IPS-NIHi11 (cell line): ENCODE measurements at places on chromosomes 5 and 9.
A peak's percentile ranks its signal among the peaks of the same experiment; 100 is the strongest.

DNA sequence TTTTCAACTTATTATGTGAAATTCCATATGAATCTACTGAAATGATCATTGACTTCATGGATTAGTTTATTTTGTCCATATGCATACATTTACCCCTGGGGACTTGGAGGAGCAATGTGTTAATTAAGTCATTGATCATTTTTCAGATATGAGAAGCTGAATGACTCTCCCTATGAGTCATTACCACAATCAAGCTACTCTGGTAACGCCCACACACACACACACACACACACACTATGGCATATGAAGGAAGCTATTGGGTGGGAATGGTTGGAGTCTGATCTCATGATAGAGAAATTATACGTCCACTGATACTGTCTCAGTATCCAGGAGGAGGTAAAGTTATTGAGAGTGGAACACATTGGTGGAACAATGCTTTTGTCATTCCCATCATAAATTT lies 528.9 kb downstream of the AGTPBP1 start:
- DNase-seq: no peak

DNA sequence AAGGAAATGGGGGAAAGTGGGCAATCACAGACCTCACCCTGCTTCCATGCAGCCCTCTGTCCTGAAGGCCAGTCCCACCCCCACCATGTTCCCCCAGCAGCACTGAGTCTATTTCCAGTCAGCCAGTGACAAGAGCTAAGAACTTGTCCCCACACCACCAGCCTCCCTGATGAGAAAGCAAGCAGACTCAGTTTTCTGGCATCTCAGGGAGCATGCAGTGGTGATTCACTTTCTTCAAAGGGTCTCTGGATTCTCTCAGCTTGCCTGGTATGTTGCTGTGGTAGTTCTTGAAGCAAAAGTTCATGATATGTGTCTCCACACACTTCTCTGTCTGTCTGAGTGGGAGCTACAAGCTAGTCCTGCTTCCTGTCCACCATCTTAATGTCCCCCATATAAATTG lies 799.9 kb upstream of the TYRP1 start:
- DNase-seq: no peak

DNA sequence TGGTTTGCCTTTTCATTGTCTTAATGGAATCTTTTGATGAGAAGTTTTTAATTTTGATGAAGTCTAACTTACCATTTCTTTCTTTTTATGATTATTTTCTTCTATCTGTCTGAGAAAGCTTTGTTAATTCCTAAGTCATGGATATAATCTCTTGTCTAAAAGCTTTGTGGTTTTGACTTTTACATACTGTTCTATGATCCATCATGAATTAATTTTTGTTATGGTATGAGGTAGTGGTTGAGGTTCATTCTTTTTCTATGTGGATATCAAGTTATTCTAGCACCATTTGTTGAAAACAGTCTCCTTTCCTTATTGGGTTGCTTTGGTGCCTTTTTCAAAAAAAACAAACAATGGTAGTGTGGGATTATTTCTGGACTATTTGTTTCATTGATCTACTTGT lies 20.4 kb downstream of the FBXO10 start:
- no peak for DNase-seq

- peak; percentile 84 for DNase-seq
These were observed 5.1 kb downstream of the RGS14 start for GRCh38 chr5:177362610-177363507.

- peak; percentile 40 for DNase-seq
These were observed 203.0 kb downstream of the ATPSCKMT start for GRCh38 chr5:10046676-10047075.

GRCh38 chr9:16172796-16173195 lies 620.0 kb downstream of the CCDC171 start:
- no peak for DNase-seq

DNA sequence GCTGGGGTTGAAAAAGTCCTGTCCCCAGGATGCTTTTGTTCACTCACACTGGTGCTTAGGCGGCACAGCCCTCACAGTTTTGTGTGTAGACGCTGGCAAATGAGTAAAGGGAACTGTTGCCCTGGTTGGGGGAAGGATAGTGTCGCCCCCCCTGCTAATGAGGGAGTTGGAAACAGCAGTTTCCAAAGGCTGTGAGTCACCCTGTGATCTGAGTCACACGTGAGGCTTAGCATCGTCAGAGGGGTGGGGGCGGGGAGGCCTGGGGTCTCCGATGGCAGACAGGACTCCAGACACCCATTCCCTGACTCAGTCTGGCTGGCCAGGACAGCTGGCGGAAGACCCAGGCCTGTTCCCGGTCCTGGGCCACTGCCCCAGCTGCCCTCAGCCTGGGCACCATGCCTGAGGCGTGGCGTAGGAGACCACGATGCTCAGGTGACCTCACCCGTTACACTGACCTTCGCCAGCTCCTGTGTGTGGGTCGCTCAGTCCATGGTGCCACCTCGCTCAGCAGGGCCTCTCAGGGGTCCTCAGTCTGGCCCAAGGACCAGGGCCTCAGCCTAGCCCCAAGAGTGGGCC lies 2.9 kb downstream of the DNAJB5 start:
- no peak for DNase-seq

DNA sequence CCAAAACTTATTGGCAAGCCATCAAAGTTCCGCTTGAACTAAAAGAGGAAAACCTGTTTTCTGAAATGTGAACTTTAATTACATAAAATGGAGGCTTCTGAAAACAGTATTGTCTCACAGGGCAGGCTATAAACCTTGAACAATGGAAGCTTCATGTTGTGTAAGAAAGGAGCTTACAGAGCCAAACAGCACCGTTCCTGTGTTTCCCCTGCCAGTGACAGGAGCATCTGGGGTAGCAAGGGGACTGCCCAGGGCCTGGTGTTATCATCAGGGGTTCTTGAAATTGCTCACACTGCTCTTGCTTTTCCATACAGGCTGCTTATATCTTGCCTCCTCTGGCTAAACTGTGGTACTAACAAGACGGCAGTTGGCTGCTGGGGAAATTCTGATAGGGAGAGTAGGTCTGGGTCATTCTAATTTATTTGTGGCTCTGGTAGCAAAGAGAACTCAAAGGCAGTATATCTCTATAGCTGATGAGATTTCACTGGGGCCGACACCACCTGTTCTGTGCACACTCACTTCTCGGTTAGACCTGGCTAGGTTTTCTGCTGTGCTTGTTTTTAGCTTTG lies 40.4 kb downstream of the BASP1 start:
- no peak for DNase-seq
